ENCODE measurements at places on chromosomes 3 and 15. TPM values are rescaled to one million over a fixed set of nuclear protein-coding genes. Genes with fewer than 3 reads are reported as not detected.

TMEM266 gene
- 9.1 TPM for total RNA-seq

DNA sequence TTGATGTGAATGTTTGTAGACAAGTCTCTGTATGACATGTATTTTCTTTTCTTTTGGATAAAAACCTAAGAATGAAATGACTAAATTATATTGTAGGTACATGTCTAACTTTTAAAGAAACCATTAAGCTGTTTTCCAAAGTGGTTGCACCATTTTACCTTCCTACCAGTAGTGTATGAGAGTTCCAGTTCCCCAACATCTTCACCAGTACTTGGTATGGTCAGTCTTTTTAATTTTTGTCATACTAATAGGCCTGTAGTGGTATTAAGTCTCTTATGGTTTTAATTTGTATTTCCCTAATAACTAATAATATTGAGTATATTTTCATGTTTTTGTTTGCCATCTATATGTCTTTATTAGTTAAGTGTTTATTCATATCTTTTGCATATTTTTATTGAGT lies 244.0 kb upstream of the LRRFIP2 start:
- DNase-seq, result no peak

- DNase-seq, result no peak
Measured at GRCh38 chr3:119359476-119360326, 65.5 kb downstream of the ARHGAP31 start.

- no peak for DNase-seq
Measured at GRCh38 chr3:25442486-25442885, 14.4 kb downstream of the RARB start.

GRCh38 chr3:32194653-32195052 lies 43.8 kb upstream of the CMTM8 start:
- no peak for DNase-seq

- no peak for DNase-seq
Measured at GRCh38 chr15:66957431-66957720, 108.0 kb upstream of the SMAD3 start.

GRCh38 chr3:70488816-70489215 lies 176.4 kb upstream of the MDFIC2 start:
- no peak for DNase-seq

LRRIQ4 gene
- total RNA-seq, result not detected

DNA sequence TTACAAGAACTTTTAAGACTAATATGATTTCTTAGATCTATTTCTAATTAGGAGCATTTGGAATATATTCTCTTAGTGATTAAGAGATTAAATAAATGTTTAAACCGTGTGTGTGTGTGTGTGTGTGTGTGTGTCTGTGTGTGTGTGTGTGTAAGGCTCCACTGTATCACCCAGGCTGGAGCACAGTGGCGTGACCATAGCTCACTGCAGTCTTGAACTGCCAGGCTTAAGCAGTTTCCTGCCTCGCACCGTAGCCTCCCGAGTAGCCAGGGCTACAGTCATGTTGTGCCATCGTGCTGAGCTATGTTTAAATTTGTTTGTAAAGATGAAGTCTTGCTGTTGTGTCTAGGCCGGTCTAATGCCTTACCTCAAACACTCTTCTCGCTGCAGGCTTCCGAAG lies 109.4 kb downstream of the KLHL25 start:
- DNase-seq, result no peak

GRCh38 chr15:51371266-51371665 lies 29.8 kb downstream of the GLDN start:
- no peak for DNase-seq

HTR3C gene
- total RNA-seq, result not detected
